ENCODE measurements at places on chromosomes 6 and 20.
A peak's percentile ranks its signal among the peaks of the same experiment; 100 is the strongest.

- no peak for DNase-seq
These were observed 13.9 kb downstream of the MACROD2 start for GRCh38 chr20:14009208-14009607.

DNA sequence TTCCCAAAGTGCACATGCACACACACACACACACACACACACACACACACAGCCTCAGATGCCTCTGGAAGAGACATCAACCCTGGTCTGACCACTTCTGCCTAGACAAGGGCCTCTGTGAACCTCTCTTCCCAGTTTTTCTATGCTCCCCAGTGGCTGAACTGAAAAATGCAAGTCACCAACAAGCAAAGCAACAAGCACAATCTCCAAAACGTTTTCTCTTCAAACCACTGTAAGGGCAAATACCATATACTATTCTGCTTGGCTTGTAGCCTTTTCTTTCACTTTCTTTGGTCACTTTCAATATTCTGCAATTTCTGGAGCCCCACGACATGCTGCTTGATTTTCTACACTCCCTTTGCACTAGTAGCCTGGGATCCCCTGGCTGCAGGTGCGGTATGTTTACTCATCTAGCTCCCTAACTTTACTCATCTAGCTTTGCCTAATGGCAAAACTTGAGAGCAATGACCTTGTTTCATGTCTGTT, 121.4 kb upstream of the DST start:
- no peak for DNase-seq

- no peak for DNase-seq
These were observed 34.7 kb downstream of the CPNE5 start for GRCh38 chr6:36804563-36804962.

- no peak for DNase-seq
These were observed 13.5 kb downstream of the NINL start for GRCh38 chr20:25571817-25572216.

GRCh38 chr6:37794825-37795224, 24.7 kb upstream of the ZFAND3 start:
- no peak for DNase-seq

- DNase-seq, result no peak
These were observed 86.6 kb downstream of the ISM1 start for GRCh38 chr20:13307562-13308163.

DNA sequence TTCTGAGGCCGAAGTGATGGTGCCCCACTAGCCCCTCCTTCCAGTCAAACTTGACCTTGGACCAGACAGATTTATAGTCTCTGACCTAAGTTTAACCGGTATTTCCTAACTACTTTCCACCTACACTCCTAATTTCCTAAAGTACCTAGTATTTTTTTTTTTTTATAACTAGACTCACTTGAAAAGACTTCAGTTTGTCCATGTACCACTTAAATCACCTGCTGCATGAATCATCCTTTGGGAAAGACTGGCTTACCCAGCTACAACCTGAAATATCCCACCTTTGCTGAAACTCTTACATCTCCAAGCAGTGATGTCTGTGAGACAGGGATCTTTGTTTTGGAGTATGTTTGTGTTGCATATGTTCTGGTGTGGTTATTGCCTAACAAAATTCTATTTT, 71.1 kb downstream of the ZDHHC14 start:
- no peak for DNase-seq

- DNase-seq, result no peak
These were observed 61.2 kb downstream of the STK35 start for GRCh38 chr20:2162823-2163166.

GRCh38 chr6:33018904-33019303, 9.5 kb upstream of the HLA-DOA start:
- no peak for DNase-seq

- DNase-seq, result no peak
These were observed 92.1 kb downstream of the CRYBG1 start for GRCh38 chr6:106452628-106453027.

DNA sequence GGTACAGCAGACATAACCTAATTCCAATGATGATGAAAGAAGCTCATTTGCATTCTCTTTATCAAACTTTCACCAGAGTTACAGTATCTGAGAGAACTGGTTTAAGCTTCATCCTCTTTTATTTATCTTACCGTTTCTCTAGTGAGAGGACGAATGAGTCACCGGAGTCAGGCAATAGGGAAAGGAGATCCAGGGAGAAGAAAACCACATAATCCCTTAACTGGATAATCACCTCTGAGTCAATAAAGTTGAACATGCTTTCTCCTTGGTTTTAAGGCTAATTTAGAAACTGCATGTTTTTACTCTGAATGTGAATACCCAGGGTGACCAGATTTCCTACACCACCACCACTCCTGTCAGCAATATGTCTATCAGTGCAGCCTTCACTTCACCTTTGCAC, 313.7 kb upstream of the TBX18 start:
- peak; percentile 89 for DNase-seq

GRCh38 chr6:39488255-39488879, 165.9 kb upstream of the KCNK16 start:
- no peak for DNase-seq

GRCh38 chr6:150231525-150231850, 88.6 kb downstream of the PPP1R14C start:
- no peak for DNase-seq

- DNase-seq, result no peak
These were observed 7.1 kb downstream of the CCND3 start for GRCh38 chr6:41934278-41935192.

- no peak for DNase-seq
These were observed 121.3 kb downstream of the TRMT11 start for GRCh38 chr6:126107475-126108166.

GRCh38 chr6:48135323-48136084, 24.5 kb upstream of the PTCHD4 start:
- DNase-seq, result no peak

- no peak for DNase-seq
These were observed 1279.1 kb upstream of the CITED2 start for GRCh38 chr6:140653506-140653905.

DNA sequence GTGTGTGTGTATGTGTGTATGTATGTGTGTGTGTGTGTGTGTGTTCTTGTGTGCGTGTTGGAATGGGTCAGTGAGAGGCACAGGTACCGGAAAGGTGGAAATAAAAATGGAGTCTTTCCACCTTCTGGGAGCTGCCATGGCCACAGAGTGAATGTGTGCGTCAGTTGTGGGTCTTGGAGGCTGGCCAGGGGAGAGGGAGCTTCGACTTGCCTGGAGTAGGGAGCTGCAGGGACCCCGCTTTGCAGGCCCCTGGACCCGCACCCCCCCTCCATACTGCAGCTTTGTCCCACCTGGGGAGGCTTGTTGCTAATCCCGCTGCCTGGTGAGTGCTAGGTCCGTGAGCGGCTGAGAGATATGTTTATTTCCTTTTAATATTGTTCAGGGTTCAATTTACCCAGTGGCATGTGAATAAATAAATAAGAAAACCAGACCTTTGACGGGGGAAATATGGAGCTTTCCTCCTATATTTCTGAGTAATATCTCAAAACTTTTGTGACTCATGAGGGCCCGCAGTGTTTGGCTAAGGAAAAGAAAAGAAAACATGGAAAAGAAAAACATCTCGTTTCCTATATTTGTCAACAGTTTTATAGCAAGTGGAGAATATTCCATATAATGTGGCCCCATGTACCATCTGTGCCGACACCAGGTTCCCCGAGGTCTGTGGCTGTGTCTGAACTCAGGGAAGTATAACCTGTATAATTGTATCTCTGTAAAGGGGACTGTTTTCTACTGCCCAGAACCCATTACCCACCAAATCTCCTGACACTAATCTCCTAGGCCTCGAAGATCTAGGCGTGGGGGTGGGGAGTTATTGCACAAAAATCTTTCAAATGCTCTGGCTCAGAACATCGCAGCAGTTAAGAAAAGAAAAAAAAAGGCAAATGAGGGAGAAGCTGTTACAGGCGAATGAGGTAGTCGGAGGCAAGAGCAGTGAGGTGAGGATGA, 24.6 kb upstream of the CCDC167 start:
- DNase-seq, result no peak

- no peak for DNase-seq
These were observed 57.9 kb upstream of the MLN start for GRCh38 chr6:33861722-33862121.

DNA sequence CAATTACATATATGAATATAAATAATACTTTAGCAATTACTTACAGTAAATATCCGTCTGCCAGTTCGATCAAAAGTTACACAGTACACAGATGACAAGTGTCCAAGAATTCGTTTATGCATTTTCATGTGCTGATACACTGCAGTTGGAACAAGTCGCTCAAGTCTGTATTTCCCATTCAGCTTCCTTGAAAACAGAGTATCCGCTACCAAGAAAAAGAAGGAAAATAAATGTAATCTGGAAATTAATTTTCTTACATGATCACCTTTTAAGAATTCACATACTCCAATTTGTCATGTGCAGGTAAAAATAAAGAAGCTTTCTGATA, 35.3 kb downstream of the PHIP start:
- no peak for DNase-seq

GRCh38 chr20:50346374-50347283, 156.0 kb downstream of the CEBPB start:
- DNase-seq, result peak; percentile 74

- DNase-seq, result no peak
These were observed 24.1 kb downstream of the HLA-C start for GRCh38 chr6:31247813-31248212.

DNA sequence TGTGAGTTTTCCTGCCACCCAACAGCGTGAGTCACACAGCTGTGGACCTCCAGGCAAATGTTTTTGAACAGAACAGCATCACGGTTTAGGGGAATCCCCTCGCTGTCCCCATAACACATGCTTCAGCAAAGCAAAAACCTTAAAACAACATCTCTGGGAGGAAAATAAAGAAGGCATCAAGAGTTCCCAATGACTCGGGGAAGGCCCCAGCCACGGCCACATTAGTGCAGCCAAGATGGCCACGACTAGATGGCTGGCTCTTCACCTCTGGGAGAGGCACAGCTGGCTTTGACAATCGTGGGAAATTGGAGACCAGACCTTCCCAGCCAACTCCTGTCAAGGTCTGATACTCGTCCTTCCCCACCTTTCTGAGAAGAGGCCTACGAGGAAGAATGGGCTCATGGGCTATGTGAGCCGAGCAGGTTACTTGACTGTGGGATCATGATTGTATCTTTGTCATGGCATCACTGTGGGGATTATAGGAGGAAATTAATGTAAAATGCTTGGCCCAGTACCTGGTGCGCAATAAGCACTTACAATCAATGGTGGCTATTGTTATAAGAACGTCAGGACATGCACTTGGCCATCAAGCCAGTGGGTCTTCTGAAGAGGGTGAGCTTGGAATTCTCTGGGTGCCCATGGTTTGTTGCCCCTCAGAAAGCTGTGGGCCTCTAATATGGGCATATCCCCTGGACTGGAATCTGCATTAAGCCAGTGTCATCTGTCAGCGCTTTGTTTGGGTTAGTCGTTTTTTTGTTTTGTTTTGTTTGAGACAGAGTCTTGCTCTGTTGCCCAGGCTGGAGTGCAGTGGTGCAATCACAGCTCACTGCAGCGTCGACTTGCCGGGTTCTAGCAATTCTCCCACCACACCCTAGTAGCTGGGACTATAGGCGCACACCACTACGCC, 43.6 kb downstream of the FGD2 start:
- DNase-seq, result peak; percentile 59

GRCh38 chr6:162704001-162704400, 23.6 kb downstream of the PRKN start:
- no peak for DNase-seq

GRCh38 chr20:63769891-63770474, 30.4 kb downstream of the SLC2A4RG start:
- no peak for DNase-seq

DNA sequence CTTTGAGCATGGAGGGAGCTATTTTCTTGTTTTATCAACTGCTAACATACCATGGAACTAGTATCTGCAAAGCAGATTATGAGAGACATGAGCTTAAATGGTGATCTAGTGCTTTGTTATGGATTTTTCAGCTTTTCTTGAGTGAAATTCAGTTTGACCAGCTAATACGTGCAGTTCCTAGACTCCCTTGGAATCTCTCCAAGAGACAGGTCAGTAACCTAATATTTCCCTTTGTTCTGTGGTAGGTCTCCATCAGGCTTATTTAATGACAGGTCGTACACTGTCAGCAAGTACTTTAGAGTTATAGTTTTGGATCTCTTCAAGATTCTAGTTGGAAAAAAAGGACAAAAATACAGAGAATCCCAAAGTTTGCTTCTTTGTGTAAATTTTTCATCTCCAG, 43.9 kb downstream of the HDAC2 start:
- no peak for DNase-seq

GRCh38 chr6:111804627-111805235, 68.5 kb downstream of the FYN start:
- DNase-seq, result no peak

- DNase-seq, result no peak
These were observed 516 bp downstream of the LRRC1 start for GRCh38 chr6:53795340-53795701.

- DNase-seq, result no peak
These were observed 50.5 kb downstream of the SLC22A23 start for GRCh38 chr6:3406362-3406821.

- no peak for DNase-seq
These were observed 29.2 kb upstream of the ALDH8A1 start for GRCh38 chr6:134979142-134979541.

DNA sequence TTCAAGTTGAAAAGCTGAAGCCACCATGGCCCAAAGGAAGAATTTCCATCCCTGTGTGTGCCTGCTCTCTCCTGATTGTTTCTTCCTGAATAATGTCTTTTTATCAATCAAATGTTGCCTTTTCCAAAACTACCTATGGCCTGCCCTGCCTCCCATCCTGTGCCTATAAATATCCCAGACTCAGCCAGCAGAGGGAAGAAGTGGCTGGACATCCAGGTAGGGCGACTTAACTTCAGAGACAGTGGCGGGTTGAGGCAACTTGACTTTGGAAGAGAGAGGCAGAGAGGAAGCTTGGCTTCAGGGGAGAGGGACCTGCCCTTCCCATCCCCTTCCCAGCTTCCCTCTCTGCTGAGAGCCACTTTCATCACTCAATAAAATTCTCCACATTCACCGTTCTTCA, 133.0 kb downstream of the LCA5 start:
- no peak for DNase-seq

GRCh38 chr20:58478141-58478805, 36.9 kb downstream of the APCDD1L start:
- DNase-seq, result no peak

DNA sequence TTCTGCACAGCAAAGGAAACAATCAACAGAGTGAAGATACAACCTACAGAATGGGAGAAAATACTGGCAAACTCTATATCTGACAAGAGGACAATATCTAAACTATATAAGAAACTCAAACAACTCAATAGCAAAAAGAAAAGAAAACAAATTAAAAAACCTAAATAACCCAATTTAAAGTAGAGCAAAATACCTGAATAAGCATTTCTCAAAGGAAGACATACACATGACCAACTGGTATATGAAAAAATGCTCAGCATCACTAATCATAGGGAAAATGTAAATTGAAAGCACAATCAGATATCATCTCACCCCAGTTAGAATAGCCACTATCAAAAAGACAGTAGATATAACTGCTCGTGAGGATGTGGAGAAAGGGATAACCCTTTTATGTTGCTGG, 87.8 kb upstream of the FOXA2 start:
- DNase-seq, result no peak

- DNase-seq, result no peak
These were observed 13.8 kb downstream of the DDRGK1 start for GRCh38 chr20:3190681-3191111.

GRCh38 chr20:34561661-34562060, 3.1 kb downstream of the MAP1LC3A start:
- no peak for DNase-seq

- no peak for DNase-seq
These were observed 134.8 kb downstream of the PXDC1 start for GRCh38 chr6:3616565-3617176.
